ENCODE measurements at places on chromosomes 12 and 14.
A peak's percentile ranks its signal among the peaks of the same experiment; 100 is the strongest.

- DNase-seq: no peak
Measured at GRCh38 chr12:38983117-38983571, 77.8 kb upstream of the CPNE8 start.

- no peak for DNase-seq
Measured at GRCh38 chr14:23517650-23518326, 33.8 kb downstream of the ZFHX2 start.

DNA sequence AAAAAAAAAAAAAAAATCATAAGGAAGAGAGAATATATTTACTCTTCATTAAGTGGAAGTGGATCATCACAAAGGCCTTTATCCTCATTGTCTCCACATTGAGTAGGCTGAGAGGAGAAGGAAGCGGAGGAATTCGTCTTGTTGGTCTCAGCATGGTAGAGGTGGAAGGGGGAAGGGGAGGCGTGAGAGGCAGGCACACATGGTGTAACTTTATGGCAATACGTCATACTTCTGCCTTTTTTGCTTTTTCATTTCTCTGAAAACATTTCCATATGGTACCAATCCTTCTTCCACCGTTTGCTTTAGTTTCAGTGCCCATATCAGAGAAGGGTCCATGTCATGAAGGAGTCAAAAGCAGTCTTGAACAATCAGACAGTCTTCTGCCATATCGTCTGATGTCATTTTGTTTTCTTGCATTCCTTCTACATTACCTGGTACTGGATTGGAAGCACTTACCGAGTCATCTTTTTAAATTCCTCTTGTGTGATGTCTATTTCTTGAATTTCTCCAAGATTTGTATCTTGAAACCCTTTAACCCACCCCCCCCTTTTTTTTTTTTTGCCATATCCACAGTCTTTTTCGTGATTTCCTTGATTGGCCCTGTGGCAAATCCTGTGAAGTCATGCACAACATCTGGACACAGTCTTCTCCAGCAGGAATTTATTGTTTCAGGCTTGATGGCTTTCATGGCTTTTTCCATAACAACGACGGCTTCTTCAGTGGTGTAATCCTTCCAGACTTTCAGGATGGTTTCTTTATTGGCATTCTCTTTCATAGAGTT, 8.9 kb downstream of the FUT8 start:
- DNase-seq: no peak

- no peak for DNase-seq
Measured at GRCh38 chr12:115972241-115972640, 305.3 kb downstream of the MED13L start.

DNA sequence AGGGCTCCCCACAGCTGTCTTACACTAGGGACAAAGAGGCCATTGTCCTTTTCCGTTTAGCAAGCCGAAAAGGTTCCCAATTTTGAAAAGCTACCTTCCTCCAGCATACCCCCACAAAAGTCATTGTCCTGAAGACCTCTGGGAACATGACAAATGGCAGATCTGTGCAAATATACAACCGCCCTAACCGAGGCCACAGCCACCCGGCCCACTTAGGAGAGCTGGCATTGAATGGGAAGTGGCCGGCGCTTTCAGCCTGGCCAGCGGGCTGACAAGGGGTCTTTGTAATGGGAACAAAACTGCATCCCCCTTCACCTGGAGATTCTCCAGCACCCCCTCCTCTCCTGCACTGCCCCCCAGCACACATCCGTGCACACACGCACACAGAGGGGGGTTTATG, 48.1 kb upstream of the VASH1 start:
- no peak for DNase-seq

GRCh38 chr14:77139540-77140358, 1.8 kb downstream of the ZDHHC22 start:
- DNase-seq: peak; percentile 24

DNA sequence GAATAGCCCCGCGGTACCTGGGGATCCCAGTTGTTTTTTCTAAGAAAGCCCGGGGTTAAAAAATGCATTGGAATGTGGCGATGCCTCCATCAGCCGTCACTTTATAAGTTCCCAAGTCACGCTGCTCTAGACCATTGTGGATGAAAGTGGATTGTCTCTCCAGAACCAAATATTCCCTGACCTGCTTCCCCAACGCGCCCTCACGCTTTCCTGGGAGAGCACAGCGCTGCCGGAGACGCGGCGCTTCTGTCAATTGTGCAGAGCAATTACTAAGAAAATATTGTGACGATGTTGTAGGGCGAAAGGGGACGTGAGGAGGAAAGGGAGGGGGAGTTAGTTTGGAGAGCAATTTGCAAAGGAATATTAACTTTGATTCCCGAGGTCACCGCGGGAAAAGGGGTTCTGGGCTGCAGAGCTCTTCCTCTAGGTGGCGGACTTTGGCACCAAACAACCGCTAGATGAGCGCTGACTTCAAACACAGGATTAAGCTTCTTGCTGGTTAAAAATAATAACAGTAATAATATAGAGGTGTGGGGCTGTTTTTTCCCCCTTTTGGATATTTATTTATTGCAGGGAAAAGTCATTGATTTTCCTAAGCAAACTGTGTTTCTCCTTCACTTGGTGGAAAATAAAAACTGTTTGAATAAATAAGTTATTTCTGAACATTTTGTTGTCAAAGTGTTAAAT, 9.6 kb upstream of the FOXG1 start:
- no peak for DNase-seq

DNA sequence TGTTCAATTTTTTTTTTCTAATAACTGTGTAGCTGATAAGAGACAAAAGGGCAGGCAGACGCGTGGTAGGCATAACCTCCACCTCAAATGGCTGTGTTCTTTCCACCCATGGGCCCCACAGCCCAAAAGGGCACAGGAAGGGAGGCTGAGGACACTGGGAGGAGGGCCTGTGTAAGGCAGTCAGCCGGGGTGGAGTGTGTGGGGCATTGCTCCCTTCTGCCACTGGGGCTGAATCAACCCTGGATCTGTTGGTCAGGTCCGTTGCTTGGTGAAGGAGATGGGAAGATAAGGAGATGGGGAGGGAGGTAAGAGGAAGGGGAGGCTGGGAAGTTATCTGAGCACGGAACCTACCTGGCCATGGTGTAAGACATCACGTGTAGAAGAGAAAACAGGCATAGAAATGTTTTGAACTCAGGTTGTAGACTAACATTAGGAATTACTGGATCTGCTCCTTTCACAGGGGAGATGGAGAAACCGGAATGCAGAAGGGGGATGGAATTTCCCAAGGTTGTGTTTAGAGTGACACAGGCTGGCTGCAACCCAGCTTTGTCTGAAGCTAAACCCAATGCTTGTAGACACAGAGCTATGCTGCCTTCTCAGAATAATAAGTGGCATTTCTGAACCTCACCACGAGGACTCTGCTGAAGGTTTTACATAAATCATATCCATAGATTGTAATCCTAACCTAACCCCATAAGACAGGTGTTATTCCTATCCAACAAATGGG, 138.5 kb upstream of the NOS1 start:
- no peak for DNase-seq

DNA sequence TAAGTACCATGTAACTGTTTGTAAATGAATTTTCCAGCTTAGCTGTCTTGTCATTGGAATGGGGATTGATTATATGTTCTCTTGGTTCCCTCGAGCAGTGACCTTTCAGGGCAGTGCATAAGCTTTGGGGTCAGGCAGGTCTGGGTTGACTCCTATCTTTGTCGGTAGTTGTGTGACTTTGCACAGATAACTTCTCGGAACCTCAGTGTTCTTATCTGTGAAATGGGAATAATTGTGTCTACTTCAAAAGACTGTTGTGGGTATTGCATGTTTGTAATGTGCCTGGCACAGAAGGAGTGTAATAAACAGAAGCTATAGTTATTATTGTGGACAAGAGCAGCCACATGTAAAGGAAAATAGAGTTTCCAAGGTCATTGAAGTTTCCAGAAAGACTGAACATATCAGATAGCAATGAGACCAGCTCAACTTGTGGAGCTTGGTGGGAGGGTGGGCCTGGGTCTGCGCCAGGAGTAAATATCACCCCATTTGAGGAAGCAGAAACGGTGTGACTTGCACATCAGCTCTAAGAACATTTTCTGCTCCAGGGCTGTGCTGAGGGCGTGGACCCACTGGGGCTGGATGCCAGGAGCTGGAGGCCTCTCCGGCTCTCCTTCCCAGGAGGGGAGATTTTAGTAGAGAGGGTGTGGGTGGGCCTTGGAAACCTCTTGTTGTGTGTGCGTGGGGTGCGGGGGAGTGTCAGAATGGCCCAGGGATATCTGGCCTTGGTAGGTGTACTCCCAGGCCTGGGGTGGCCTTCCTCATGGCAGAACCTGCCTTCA, 19.7 kb downstream of the FOS start:
- DNase-seq: no peak

DNA sequence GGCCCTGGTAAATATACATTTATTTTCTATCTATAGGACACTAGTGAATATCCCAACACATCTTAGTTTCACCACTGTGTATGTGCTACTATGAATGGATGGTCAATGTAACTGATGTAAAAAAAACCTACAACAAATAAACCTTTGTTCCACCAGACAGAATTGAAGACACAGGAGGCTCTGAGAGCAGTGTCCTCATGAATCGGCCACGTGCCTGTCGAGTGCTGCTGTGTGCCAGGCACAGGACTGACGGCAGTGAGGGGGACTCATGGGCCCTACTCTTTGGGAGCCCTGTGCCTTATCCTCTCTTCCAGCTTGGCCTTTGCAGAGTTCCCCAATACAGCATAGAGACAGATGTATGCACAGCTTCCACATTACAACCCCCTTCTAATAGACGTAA, 18.2 kb downstream of the CINP start:
- no peak for DNase-seq

DNA sequence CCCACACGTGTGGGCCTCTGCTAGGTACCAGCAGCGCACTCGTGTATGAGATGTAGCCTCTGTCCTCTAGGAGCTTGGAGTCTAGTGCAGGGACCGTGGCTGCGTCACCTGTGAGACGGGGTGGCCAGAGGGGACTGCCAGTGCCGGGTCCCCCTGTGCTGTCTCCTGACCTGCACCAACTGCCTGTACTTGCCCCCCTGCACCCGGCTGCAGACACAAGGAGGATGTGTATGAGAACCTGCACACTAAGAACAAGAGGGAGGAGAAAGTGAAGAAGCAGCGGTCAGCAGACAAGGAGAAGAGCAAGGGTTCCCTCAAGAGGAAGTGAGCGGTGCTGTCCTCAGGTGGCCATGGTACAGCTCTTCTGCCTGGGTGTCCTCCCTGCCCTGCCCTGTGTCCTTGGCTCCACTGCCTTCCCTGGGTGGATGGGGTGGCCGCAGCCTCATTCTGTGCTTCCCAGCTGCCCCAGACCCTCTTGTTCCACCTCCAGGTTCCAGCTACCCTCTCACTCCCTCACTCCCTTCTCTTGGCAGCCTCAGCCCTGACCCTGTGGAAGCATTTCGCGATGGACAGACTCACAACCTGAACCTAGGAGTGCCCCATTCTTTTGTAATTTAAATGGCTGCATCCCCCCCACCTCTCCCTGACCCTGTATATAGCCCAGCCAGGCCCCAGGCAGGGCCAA, 9.6 kb downstream of the PTPN6 start:
- DNase-seq: peak; percentile 60

- DNase-seq: no peak
Measured at GRCh38 chr12:98416845-98417244, 98.5 kb upstream of the TMPO start.

- DNase-seq: no peak
Measured at GRCh38 chr12:102454808-102455760, 25.3 kb downstream of the IGF1 start.

DNA sequence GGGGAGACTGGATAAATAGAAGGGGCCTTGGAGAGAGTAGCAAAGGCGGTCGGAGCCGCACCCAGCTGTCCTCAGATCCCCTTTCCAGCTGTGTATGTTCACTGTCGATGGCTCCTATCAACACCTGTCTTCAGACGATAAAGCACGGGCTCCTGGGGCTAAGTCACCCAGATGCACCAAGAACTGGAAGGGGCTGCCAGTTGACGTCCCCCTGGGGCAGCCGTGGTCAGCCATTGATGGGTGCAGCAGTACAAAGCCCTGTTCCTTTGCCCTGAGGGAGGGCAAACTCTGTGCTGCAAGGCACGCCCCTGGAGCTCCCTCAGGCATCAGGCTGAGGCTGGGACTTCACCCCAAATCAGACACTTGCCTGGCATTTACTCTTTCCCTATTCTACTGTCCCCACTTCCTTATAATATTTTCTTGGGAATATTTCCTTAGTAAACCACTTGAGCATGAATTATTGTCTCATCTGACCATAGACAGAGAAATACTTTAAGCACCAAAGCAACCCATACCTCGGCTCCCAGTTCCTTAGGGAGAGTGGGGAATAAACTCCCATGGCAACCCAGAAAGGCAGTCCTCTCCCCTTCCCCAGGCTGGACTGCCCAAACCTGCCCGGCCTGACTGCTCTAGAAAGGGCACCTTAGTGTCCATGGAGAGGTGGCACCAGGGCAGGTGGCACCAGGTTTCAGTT, 59.6 kb upstream of the SCN8A start:
- no peak for DNase-seq

GRCh38 chr12:108586306-108586705, 11.6 kb downstream of the TMEM119 start:
- no peak for DNase-seq

DNA sequence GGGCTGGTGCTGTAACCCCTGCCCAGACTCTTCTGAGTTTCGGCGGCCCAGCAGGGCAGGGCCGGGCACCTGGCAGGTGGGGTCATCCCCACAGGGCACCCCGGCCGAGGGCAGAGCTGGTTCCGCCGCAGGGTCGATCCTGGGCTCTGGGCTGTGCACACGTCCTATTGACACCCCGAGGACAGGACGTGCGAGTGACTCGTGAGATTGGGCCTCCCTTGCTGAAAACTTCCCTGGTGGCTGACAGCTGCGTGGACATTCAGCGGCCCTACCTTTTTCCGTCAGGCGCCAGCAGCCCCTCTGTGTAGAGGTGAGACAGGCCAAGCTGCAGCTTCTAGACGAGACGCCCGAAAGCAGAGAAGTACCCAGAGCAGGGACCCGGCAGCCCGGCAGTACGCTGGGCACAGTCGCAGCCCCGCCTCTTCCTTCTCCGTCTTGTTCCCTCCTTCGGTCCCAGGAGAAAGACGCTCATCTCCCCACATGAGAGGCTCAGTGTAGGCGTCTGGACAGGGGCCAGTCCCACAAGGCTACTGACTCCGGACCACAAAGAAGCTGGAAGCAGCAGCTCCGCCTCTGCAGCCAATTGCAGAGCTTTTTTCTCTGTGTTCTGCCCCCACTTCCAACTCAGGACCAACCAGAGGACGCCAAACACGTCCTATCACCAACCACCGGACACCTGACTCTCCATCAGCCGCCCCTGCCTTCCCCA, at the start of gene LRCOL1:
Gene LRCOL1, minus strand, starts transcription at position 532 of the 709 bp plus-strand sequence. CDS start 4,331 bp downstream, outside the sequence.
- no peak for DNase-seq

GRCh38 chr12:89451841-89452251, 72.8 kb downstream of the GALNT4 start:
- no peak for DNase-seq

DNA sequence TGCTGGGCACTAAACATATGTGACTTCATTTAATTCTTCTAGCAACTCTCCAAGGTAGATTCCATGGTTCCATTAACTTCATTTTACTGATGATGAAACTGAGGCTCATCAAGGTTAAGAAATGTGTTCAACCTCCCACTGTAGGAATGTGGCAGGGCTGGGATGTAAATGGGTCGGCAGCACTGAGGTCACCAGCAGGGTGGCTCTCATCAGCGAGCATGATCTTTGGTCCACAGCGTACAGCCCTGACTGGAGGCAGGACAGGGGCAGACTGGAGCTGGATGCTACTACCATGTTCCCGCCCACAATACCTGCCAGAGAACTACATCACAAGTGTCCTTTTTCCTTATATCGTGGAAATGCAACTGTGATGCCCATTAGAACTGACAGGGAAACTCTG, 4.6 kb downstream of the APPL2 start:
- DNase-seq: no peak

- DNase-seq: peak; percentile 45
Measured at GRCh38 chr14:64723691-64724577, 19.7 kb downstream of the PLEKHG3 start.

All from CD4-positive, alpha-beta T cell treated with Interleukin-10 for 1 hour (primary cell).